ENCODE measurements at places on chromosomes 12 and 14.

DNA sequence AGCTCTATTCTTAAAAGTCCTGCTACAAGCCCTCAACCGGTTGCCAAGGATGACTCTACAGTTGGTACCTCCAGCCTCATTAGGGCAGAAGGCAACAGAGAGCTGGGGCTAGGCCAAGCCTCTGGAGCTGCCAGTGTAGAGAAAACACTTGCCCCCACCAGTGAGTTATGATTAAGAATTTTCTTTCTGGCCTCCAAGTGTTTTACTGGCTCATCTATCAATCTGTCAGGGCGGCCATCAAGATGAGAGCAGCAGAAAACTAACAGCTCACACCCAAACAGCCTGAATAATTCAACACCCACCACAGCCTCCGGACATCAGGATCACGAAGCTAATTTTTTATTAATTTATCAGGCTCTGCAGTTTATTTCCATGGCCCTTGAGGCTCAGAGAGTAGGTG is 40.7 kb upstream of the CMKLR1 start:
- no peak for DNase-seq

DNA sequence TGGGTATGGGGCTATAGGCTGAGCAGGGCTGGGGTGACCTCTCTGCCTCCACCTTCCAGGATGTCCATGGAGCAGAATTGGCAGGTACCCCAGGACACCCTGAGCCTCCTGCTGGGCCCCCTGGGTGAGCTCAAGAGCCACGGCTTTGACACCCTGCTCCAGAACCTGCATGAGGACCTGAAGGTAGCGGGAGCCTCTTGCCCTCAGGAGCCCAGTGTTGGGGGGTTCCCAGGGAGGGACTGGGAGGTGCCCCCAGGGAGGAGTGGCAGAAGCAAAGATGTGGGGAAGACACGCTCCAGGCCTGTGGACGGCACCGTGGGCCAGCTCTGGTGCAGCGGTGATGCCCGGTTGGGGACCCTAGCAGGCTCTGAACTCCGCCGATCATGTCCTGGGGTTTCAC is 8.3 kb downstream of the TNFAIP2 start:
- DNase-seq, result no peak

- no peak for DNase-seq
Observed at GRCh38 chr12:131378176-131378842, 332.6 kb upstream of the SFSWAP start.

DNA sequence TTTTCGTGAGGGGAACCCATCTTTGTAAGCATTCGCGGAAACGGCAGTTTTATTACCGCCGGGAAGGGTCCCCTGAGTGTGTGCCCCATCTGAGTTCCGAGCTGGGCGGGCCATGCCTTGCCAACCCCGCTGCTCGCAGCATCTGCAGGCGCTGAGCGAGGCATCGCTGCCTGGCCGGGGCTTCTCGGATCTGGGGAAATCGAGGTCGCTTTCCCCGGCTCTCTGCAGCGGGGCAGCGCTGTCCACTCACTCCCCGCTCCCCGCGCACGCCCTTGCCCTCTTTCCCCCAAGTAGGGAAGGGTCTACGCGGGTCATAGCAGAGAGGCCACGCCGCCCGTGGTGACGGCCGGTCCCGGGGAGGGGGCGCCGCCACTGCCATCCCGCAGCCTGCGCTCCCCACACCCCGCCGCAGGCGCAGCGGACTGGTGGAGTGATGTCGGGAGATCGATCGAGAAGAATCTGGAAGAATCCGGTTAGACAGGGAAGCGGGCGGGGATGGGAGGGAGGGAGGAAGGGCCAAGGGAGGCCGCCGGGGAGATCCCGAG is 507 bp upstream of the FKBP4 start:
- DNase-seq, result no peak

DNA sequence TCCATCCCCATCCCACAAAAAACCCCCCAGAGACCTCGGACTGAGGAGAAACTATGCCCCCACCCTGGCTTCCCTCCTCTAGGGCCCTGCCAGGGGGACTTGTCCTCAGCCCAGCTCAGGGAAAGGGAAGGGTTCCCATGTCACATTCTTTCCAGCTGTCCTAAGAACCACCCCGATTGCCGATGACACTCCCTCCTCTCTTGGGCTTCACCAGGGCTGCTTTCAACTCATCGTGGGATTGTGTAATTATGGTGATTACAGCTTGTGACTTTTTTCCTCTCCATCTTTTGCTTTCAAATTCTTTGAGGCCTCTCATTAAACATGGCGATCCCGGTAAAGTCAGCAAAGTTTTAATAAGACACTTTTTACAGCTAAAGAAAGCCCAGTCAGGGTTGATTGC is 344.0 kb downstream of the DPF3 start:
- DNase-seq, result no peak

DNA sequence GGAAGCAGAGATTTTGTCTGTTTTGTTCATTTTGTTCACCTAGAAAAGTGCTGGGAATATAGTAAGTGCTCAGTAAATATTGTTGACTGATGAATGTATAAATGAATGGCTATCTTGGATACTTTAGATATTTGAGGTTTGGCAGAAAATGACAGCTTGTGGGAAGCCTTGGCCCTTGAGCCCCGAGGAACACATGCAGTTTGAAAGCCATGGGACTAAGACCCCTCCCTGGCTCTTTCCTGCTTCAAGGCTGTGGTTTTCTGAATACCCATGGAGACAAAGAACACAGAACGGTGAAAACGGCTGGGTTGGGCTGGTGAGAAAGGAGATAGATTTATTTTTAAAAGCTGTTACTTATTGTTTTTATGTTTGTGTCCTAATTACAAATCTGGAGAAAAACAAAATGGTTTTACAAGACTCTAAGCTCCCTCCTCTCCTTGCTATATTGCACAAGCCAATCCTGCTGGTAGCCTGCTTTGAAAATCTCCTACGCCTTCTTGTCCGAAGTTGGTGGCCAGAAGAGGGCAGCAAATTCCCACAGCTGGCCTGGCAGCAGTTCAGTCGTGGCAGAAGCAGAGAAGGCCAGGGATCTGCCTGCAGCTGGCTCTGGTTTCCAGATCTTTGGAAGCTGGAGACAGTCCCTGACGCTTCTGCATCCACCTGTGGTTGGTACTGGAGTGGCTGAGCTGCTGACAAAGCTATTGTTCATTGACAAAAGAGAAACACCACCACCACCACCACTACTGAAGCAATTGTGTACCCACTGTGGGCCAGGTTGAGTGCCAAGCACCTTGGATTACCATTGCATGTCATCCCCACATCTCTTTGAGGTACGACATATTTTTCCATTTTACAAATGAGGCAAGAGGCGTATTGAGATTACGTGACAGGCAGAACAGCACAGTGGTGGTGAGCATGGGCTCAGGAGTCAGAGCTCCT is 5.2 kb upstream of the KRT85 start:
- DNase-seq, result peak; percentile 39

DNA sequence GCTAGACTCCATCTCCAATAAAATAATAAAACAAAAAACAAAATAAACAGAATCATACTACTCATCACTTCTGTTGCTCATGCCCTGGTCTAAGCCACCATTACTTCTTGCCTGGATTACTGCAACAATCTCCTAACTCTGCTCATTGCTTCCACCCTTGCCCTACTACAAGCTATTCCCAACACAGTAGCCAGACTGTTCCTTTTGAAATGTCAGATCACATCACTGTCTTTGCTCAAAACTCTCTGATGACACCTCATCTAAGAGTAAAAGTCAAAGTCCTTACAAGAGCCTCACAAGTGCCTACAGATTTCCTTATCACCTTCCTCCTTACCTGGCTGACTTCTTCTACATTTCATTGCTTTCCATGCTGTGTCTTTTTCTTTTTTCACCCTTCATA is 10.0 kb downstream of the FBXO33 start:
- DNase-seq, result no peak

DNA sequence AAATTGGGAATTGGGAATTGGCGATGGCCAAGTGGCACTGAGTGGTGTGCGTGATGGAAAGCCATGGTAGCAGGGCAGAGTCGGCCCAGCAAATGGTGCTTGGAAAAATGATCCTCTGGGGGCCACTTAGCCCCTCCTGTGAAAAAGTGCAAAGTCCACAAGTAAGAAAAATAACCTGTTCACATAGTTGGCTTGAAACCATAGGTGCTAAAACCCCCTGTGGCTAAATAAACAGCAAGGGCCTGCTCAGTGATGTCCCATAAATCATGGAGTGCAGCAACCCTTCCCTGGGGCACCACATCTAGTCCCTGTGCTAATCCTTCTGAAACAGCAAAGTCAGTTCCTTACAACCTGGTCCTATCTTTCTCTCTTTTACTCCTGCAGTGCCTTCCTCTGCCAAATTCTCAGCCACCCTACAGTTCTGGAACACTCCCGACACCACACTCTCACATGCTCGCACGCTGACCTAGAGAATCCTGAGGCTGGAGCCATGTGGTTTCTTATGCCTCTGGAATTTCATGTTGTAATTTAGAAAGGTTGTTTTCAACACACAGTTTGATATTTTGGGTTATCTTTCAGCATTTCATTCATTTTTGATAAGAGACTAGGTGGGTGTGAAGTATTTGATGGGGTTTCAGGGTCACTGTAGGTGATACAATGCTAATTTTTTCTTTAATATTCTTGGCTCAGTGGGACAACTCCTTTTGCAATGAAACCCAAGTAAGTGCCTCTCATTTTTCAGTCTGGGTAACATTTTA is 123.6 kb downstream of the SMOC1 start:
- no peak for DNase-seq

GRCh38 chr14:24367514-24368211 is at the start of gene NFATC4:
Gene NFATC4, plus strand, starts transcription at chr14:24368184. Its CDS starts 157 bp downstream, at chr14:24368341.
- DNase-seq, result peak; percentile 65

DNA sequence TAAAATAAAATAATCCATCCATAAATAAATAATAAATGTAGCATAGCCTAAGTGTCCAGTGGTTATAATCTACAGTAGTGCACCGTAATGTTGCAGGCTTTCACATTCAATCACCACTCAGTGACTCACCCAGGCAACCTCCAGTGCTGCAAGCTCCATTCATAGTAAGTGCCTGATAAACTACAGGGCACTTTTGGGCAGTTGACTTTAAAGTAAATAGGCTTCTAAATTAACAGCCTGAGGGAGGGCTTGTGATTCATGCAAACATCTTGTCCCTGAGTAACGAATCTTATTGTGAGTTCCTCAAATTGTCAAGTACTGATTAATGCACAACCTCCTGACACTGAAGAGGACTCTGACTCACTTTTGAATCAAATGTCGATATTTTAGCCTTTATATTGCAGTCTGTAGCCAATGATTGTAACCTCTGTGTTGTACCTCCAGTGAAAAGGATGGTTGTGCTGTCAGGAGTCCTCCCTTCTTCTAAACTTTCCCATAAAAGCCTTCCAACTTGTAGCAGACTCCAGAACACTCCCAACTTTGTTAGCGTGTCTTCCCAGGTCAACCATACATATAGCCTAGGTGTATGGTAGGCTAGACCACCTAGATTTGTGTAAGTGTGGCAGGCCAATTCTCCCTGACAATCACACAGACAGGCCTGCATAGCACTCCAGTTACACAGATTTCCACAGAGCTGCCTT is 55.0 kb upstream of the BICD1 start:
- DNase-seq, result no peak
